ENCODE measurements at places on chromosomes 16 and 17.

DNA sequence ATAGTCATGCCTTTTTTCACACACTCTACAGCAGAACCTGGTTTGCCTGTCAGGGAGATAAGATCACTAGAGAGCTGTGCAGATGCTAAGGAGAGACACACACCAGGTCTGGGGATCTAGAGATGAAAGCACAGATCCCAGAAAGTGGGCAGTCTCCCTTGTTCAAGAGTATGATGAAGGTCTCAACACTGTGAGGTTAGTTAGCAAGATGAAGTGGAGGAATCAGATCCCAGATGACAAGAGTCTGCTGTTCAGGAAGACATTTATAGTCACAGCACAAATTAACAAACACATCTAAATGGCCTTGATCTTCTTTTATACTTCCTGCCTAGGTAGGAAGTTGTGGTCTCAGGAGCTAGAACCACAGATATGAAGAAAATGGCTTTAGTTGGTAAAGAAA, 23.4 kb upstream of the SKAP1 start:
- DNase-seq: no peak

DNA sequence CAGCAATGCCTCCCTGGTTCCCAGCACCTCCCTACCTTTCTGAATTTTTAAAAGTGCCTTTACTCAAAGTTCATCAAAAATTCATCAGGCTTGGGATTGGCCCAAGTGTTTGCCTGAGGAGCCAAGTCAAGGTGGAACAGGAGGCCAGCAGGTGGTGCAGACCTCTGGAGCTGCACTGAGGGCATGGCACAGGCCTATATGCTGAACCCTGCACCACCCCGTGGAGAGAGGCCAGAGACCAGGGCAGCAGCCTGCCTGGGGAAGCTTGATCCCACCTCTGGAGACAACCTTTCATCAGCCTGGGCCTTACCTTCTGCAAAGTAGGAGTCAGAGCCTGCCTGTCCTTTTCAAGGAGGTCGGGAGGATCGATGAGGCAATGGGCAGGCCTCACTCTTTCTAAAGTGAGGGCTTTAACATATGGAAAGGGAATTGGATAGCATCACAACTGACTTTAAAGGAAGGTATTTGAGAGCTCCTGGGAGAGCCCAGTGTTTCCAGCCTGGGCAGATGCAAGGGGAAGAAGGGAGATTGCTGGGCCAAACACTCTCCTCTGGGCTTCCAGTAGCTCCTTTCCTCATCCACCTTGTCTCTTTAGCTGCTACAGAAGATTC, 31.8 kb upstream of the TMEM132E start:
- DNase-seq: no peak

GRCh38 chr17:18992454-18993130, 12.0 kb downstream of the FAM83G start:
- DNase-seq: no peak

DNA sequence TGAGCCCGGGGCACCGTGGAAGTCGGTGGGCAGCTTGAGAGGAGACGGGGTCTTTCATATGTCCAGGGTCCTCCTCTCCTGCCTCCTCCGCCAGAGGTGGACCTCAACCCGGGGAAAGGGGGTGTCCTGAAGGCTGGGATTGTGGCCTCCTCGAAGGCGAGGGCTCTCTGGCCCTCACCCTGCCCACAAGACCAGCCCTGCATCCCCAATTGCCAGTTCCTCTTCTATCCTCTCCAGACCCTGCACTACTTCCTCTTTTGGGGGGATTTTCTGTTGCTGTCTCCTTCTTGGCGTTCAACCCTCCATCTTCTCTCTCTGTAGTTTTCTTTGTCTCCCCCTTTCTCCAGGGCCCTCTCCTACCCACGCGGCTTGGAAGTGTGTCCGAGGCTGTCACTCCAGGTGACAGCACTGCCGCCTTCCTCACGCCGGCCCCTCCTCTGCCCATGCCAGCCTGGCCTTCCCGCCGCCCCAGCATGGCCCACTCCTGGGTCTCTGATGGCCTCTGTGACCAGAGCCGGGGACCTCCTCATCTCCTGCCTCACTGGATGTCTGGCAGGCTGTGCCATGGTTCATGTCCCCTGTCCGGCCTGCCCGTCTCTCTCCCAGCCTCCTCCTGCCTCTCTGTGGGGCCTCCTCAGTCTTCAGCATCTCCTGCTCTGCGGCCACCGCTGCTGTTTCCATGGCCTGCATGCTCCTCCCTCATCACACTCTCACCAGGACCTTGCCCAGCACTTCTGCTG, 2.4 kb upstream of the ITGAX start:
- DNase-seq: no peak

DNA sequence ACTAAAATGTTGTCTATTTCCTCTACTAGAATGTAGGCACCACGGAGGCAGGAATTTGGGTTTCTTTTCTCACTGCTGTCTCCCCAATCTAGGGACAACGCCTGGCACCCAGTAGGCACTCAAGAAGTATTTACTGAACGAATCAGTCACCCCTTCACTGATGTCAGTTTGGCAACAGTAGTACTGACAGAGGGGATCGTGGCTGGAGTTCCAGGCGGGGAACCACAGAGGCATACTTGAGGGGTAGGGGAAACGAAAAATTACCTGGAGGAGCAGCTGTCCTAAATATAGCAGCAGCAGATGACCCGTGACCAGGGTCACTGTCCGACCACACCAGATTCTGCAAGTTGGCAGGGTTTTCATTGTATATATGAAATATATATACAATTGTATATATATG, 33.3 kb downstream of the TRIM25 start:
- no peak for DNase-seq

DNA sequence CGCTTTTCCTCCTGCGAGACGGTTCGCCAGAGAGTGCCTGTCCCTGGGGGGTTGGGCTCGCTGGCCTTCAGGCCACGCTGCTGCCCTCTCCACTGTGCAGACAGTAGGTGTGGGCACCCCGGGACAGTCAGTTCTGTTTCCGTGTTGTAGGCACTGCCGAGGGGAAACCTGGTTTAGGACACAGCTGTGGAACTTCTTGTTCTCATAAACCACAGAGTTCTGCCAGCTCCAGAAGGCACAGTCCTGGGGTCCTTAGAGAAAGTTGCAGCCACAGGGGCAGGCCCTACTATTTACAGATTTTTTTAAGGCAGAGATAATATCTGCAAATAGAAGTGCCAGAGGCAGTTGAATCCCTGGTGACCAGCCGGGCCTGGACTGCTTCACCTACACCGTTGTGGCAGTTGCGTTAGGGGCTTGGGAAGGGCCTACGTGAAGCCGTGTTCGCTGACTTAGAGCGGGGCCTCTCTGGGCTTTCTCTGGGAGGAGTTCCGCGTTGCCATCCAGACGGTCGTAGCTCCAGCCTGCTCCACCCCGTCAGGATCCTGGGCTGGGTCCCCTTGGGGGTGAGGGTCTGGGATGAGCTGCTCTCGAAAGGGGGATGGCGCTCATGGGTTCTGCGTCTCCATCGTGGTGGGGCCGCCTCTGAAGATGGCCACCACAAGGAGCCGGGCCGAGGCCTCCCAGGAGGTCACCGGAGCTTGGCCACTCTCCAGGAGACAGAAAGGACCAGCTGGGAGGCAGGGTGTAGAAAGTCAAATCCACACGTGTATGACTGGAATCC, 126.3 kb downstream of the BANP start:
- no peak for DNase-seq

GRCh38 chr16:47037396-47037745, 63.9 kb upstream of the DNAJA2 start:
- no peak for DNase-seq

- no peak for DNase-seq
These were observed 18.5 kb downstream of the KCTD5 start for GRCh38 chr16:2700786-2701185.

DNA sequence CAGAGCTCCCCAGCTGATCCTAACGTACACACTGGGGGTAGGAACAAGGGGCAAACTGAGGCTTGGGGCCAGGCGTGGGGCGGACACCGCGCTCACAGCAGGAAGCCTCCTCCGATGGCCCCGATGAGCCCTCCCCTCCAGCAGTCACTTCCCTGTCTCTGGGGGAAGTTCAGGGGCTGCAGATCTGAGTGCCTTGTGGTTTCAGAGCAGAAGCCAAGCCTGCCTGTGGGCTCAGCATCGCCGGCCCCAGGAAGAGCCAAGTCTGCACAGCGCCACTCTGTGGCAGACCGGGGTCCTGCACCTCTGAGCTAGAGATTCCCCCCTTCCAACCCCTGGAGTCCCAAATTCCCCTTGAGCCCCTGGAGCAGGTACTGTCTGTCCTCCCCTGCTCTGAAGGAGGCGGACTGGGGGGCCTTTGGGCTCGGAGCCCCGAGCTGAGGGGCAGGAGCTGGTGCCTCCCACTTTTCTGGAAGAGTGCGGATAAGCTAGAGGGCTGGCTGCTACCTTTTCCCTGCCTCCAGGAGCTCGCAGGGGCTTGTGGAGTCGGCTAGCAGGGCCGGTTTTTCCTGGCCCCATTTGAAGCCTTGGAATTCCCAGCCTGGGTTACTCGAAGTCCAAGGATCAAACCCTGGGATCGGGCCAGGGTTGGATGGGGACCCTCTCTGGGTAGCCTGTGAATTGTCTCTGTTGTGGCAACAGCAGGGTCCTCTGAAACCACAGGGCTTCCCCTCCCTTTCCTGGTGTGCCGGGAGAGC, 2.9 kb downstream of the GSE1 start:
- peak; percentile 46 for DNase-seq

DNA sequence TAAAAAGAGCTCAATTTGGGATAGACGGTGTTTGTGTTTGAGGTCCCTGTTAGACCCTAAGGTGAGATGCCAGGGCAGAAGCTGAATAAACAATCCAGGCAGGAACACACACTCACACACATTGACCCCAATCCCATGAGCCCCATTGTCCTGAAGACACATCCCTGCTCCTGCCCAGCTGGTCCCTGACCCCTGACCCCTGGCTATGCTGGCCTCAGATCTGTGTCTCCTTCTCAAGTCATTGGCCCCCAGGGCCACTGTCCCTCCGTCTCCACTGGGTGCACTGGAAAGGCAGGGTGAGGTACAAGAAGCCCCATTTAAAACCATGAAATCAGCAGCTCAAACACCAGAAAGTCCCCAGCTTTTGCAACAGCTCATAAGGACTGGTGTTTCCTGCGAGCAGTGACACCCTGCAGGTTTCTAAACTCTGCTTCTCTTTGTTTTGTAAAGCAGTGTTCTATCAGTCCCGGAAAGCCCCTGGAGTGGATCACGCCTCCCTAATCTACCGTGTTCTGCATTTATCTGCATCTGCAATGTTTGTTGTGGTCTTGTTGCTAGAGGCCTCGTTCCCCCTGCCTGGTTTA, 18.0 kb upstream of the ASGR2 start:
- peak; percentile 24 for DNase-seq

DNA sequence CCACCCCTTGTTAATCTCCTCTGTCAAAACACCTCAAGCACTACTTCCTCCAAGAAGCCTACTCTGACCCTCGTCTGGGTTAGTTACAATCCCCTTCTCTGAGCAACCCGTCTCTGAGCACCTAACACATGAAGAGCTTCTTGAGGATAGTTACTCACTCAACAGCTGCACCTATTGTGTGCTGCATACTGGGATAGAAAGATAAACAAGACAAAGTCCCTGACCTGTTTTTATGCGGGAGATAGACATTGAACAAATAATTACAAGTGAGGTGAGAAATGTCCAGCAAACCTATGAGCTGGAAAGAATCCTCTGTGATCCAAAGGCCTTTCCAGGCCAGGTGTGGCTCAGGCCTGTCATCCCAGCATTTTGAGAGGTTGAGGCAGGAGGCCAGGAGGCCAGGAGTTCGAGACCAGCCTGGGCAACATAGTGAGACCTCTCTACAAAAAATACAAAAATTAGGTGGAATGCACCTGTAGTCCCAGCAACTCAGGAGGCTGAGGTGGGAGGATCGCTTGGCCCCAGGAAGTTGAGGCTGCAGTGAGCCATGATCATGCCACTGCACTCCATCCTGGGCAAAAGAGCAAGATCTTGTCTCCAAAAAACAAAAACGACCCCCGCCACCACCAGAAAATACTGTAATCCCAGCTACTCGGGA, 5.5 kb upstream of the ZNF771 start:
- DNase-seq: no peak

DNA sequence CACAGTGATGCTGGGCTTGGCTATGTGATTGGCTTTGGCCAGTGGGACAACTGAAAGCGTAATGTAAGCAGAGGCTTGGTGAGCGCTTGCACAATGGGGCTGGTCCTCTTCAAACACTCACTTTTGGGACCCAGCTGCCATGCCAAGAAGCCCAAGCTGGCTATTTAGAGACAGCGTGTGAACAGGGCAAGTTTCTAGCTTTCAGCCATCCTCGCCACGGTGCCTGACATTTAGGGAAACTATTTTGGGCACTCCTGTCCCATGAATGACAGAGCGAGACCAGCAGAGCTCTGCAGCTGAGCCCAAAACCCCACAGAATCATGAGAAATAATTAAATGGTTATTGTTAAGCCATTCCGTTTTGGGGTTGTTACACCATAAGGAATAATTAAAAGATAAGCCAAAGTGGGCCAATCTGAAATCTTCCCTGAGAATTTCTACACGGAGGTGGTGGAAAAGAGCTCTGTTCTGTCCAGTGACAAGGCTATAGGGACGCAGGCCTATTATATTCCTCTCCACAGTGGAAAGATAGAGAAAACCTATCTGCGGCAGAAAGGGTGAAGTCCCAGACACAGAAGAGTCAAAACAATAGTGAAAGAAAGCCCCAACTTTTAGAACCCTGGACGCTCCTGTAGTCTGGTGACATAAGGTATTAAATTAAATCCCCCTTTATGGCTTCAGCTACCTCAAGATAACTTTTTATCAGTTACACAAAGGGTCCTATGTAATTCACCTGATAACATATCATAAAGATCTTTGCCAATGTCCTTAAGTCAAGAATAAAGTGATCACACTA, 10.8 kb upstream of the RPRML start:
- DNase-seq: no peak

DNA sequence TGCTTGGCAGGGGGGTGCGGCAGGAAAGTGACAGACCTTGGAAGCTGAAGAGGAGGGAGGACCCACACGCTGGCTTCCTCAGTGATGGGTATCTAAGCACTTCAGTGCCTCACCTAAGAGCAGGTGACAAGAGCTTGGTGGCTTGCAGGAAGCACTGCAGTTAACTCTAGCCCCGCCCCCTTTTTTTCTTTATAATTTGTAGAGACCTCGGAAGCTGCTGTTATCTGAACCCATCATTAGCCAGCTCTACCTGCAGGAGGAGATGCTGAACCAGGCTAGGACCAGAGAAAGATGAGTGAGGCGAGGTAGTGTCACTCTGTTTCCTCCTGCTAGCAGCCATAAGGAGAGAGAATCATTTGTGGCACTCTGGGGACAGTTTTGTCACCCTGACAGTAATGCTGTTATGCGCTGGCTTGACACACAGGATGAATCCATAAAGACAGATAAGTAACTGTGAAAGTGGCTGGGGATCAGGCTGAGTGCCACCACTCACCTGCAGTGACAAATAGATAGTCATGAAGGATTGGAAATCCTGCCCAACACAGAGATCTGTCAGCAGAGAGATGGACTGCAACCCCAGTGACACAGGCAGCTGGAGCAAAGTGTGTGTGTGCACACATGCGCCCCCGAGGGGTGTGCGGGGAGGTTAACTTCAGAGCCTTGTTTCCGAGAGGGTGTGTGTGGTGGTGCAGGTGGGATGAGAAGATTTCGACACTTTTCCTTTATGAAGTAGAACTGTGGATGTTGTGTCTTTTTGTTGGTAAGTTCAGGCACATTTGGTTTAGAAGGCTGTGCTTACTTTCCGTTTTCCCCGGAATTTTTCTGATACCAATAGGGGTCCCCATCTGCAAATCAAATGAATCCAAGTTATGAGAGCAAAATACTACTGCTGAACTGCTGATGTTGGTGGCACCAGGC, 224.0 kb downstream of the IRX3 start:
- no peak for DNase-seq

All from stimulated activated CD4-positive, alpha-beta T cell treated with anti-CD3 and anti-CD28 coated beads, TNF-alpha, amount 100 ng/mL, for 24 hours (primary cell).